ENCODE measurements at places on chromosomes 1 and 21.

DNA sequence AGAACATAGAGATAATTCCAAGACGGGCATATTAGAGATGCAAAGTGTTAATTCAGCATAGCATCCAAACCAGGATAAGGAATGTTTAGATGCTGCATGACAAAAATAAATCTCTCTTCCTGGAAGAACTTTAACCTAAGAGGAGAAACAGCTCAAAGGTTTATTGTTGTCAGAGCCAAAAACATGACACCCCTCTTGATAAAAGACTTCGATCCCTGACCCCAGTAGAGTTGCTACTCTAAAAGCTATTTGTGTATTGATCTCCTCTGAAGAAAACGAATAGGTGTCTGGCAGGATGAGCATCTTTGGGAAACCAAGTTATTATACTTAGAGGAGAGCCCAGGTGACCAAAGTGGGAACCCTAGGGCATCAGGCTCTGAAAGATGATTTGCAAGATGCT is 158.1 kb downstream of the PIGK start:
- DNase-seq = no peak

DNA sequence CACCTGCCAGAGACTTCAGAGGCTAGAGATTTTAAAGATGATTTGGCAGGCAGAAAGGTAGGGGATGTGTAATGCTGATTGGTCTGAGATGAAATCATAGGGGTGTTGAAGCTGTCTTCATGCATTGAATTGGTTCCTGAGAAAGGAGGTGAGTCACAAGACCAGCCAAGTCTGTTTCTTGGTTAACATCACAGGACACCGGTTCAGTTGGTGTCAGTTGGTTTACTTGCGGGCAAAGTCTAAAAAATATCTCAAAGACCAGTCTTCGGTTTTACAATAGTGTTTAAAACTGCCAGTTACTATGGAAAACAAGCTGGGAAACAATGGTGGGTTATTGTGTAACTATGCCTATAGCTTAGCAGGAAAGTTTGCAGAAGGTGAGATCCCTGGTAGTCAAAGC is 305.9 kb downstream of the BARHL2 start:
- no peak for DNase-seq

- DNase-seq = no peak
Observed at GRCh38 chr1:175309996-175310395, 117.4 kb upstream of the KIAA0040 start.

DNA sequence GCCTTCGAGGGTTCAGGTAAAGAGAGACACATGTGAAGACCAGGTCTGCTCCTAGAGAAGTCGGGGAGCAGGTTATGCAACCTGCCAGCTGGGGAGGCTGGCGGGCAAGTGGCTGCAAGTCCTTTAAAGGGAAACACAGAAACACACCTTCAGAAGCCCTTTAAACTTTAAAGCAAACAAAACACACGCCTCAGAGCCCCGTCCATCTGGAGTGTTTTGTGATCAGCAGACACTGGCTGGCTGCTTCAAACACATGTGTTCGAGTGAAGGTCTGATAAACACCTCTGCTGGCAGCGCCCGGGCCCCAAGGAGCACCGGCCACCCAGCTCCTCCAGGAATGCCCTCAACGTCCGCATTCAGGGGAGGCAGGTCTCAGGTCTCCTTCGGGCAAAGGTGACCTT is 15.2 kb downstream of the RIPK4 start:
- no peak for DNase-seq

- DNase-seq = no peak
Observed at GRCh38 chr1:30320581-30320890, 402.8 kb downstream of the MATN1 start.

DNA sequence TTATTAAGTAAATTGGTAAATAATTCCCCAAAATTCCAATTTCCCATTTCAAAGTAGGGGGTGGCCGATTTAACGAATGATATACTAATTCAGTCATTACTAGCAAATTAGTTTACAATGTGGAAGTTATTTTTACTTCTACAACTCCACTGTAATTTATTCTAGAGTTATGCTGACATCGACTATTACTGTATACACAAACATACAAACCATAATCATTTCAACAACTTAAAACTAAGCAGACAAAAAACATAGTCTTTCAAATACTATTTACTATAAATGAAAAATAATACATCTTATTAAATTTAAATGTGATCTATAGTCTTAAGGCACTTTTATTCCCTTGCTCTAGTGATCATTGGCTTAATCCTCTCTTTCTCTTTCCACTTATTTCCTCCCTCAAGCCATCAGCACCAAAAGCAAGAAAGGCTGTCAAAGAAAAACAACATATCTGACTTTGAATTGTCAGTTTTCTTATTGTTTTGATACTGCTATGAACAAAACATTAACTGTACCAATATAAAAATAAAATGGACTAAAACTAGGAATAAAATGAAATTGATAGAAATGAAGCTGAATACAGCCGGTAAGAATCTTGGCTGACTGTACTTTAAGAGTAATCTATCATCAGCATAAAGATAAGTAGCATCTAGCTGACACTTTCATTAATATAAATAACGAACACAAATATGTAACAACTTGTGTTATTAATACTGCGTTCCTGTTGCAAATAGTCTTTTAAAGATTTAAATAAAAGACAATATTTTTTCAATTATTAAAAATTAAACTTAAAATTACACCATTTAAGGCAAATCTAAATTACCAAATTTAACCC is 4.1 kb downstream of the CDC42BPA start:
- no peak for DNase-seq

GRCh38 chr1:1594602-1595260 is 5.2 kb downstream of the FNDC10 start:
- DNase-seq = no peak

DNA sequence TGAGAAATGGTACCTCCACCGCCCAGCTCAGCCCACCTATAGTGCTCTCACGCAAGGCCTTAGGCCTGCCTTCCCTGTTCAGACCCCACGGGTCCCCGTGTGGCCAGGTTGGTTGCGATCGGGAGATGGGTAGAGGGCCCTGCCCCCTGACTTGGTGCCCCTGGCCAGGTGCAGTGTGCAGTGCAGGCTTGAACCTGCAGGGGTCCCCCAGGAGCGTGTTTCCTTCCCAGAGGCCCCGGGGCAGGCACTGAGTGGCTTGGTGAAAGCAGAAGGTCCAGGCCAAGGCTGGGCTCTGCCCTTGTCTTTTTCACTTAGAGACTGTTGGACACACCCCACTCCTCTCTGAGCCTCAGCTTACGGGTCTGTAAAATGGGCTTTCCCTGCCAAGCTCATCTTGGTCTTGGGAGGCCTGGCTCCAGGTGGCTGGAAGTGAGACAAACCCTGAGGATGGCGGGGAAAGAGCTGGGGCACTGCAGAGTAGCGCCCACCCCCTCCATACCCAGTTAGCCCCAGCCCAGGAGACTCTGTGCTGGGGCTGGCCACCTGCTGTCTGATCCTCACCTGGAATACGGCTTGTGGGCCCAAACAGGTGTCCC is 9.3 kb upstream of the HES5 start:
- DNase-seq = peak; percentile 32

GRCh38 chr1:87144316-87144895 is 184.3 kb upstream of the LMO4 start:
- DNase-seq = no peak

GRCh38 chr21:42062236-42063022 is 8.7 kb upstream of the UMODL1 start:
- peak; percentile 93 for DNase-seq
